Activated naive CD4-positive, alpha-beta T cell treated with anti-CD3 and anti-CD28 coated beads for 36 hours (primary cell): ENCODE measurements at places on chromosomes 2 and 18. TPM values are rescaled to one million over a fixed set of nuclear protein-coding genes. Genes with fewer than 3 reads are reported as not detected.

- no peaks in the 10 kb centered on the region for H3K36me3 ChIP-seq
- H3K27me3 ChIP-seq, result peaks cover 5% of the 10 kb centered on the region
- H3K27ac ChIP-seq, result no peak overlapping the region
Observed at GRCh38 chr2:179655627-179656026, 205.8 kb downstream of the ZNF385B start.

- no peaks in the 10 kb centered on the region for H3K36me3 ChIP-seq
- H3K4me1 ChIP-seq, result peaks cover 19% of the 10 kb centered on the region
- H3K4me3 ChIP-seq, result no peak overlapping the region
- H3K27me3 ChIP-seq, result no peaks in the 10 kb centered on the region
- DNase-seq, result no peak
Observed at GRCh38 chr2:12536976-12537375, 179.8 kb upstream of the TRIB2 start.

- H3K4me3 ChIP-seq, result no peak overlapping the region
- H3K27ac ChIP-seq, result no peak overlapping the region
- peaks cover 7% of the 10 kb centered on the region for H3K4me1 ChIP-seq
- DNase-seq, result no peak
- peaks cover 27% of the 10 kb centered on the region for H3K27me3 ChIP-seq
Observed at GRCh38 chr2:190178066-190178722, 115.7 kb upstream of the MSTN start.

GRCh38 chr18:71471963-71472725 is 1072.0 kb downstream of the CBLN2 start:
- no peak for DNase-seq
- no peak overlapping the region for H3K27ac ChIP-seq
- no peak overlapping the region for H3K4me3 ChIP-seq
- no peaks in the 10 kb centered on the region for H3K36me3 ChIP-seq
- no peaks in the 10 kb centered on the region for H3K27me3 ChIP-seq

- H3K27me3 ChIP-seq, result peaks cover 51% of the 10 kb centered on the region
- H3K36me3 ChIP-seq, result no peaks in the 10 kb centered on the region
- DNase-seq, result no peak
- H3K4me3 ChIP-seq, result peak within 1 kb of the TSS; percentile 37
Observed at GRCh38 chr18:69400253-69400975, at the start of gene DOK6. Gene DOK6, plus strand, starts transcription at chr18:69400888.

- peaks cover 48% of the 10 kb centered on the region for H3K4me1 ChIP-seq
- H3K27ac ChIP-seq, result peak overlapping the region; percentile 96
- peak overlapping the region; percentile 96 for H3K4me3 ChIP-seq
- peak; percentile 49 for DNase-seq
Observed at GRCh38 chr2:96144481-96145035, 682 bp downstream of the DUSP2 start.

DNA sequence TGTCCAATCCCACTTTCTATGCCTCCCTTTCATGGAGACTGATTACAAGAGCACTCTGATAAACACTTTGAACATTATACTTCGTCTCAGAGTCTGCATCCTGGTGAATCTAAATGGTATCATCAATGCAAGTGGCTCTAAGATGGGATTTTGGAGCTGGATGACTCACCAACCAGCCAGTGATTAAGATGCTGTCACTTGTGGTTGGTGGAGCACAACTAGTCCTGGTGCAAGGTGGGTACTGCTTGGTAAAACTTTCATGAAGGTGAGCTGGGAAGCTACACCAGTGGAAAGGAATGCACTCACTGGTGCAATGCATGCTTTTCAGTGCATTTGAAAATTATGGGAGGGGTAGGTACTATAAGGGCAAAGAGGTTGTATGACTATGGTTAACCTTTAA is 137.7 kb upstream of the TRIB2 start:
- H3K27ac ChIP-seq, result no peak overlapping the region
- H3K4me3 ChIP-seq, result no peak overlapping the region
- H3K4me1 ChIP-seq, result no peaks in the 10 kb centered on the region
- peak; percentile 9 for DNase-seq
- H3K27me3 ChIP-seq, result no peaks in the 10 kb centered on the region

DNA sequence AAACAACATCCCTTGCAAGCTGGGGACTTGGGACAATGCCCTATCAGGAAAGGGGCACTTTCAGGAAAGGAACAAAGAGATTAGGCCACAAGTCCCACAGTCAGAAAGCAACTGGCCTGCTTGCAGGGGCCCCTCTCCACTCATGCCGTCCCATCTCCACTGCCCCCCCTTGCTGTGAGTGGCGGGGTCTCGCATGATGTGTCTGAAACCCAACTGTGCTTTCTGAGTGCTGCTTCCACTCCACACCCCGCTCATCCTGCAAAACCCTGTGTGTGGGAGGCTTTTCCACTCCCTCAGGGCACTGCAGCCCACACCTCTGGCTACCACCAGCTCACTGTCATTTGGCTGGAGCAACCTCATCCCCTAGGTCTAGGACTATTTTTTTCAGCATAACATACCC is 7.9 kb downstream of the HS6ST1 start:
- H3K27ac ChIP-seq, result no peak overlapping the region
- peaks cover 7% of the 10 kb centered on the region for H3K36me3 ChIP-seq
- H3K4me1 ChIP-seq, result peaks cover 35% of the 10 kb centered on the region

DNA sequence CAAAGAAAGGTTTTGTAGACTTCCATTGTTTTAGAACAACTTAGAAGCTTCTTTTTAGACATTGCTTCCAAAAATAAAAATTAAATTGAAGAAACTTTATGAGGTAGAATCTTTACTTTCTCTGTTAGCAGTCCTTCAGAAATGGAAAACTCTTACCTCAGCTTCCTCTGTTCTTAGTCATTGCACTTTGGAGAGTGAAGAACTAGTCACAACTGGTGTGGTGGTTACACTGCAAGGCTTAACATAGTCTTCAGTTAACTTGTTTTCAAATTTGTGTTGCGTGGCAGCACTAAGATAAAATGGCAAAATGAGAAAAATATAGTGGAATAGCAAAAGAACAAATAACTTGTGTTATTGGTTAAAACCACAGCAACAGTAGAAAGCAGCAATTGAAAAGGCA is 332.6 kb downstream of the KIAA1328 start:
- H3K27ac ChIP-seq, result no peak overlapping the region
- H3K27me3 ChIP-seq, result no peaks in the 10 kb centered on the region
- H3K4me3 ChIP-seq, result no peak overlapping the region
- no peak for DNase-seq

- no peaks in the 10 kb centered on the region for H3K4me1 ChIP-seq
- peaks cover 8% of the 10 kb centered on the region for H3K27me3 ChIP-seq
Observed at GRCh38 chr18:31595121-31595771, 3.6 kb downstream of the TTR start.

GRCh38 chr2:119680457-119681202 is 1.6 kb downstream of the TMEM177 start:
- peaks cover 19% of the 10 kb centered on the region for H3K36me3 ChIP-seq
- no peak for DNase-seq
- H3K27ac ChIP-seq, result no peak overlapping the region
- H3K27me3 ChIP-seq, result no peaks in the 10 kb centered on the region
- H3K4me3 ChIP-seq, result peak overlapping the region; percentile 81

DNA sequence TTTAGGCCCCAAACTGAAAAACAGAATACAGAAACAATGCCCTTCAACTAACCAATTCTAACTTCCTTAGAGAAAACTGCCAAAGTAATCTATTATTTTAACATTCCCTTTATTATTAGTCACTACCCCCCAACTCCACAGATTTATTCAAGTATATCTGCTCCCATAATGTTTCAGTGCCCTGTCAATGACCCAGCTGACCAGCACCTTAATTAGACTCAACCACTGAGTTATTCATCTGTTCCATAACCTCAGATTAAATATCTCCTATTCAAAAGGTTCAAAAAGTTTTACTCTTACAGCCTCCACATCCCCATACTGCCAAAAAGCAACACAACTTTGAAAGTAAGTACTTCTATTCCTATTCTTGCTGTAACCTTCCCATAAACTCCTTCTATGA is 202.4 kb downstream of the EXOC6B start:
- no peaks in the 10 kb centered on the region for H3K4me1 ChIP-seq
- no peak for DNase-seq
- H3K36me3 ChIP-seq, result peaks cover 4% of the 10 kb centered on the region
- H3K27ac ChIP-seq, result no peak overlapping the region
- no peaks in the 10 kb centered on the region for H3K27me3 ChIP-seq

- H3K27ac ChIP-seq, result no peak overlapping the region
- no peaks in the 10 kb centered on the region for H3K4me1 ChIP-seq
- DNase-seq, result no peak
- H3K36me3 ChIP-seq, result no peaks in the 10 kb centered on the region
- no peak overlapping the region for H3K4me3 ChIP-seq
Observed at GRCh38 chr2:234919711-234920110, 32.1 kb upstream of the SH3BP4 start.

DNA sequence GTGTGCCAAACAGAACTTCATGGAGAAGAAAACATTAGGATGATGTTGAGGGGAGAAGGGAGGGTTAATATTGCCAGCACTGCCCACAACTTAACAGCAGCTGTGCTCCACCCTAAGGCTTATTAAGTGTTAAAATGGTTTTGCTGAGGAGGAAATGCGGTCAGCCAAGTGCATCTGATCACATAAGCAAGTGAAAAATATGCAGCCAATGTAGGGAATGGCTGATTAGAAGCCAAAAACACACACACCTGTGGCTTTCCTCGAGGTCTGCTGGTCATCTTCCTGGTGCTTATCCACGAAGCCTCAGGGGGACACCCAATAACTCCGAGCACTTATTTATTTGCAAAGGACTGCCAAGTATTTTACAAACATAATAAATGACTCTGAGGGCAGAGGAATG is 66.3 kb upstream of the GPR45 start:
- H3K36me3 ChIP-seq, result no peaks in the 10 kb centered on the region
- no peak overlapping the region for H3K27ac ChIP-seq
- DNase-seq, result no peak
- H3K4me1 ChIP-seq, result no peaks in the 10 kb centered on the region

DNA sequence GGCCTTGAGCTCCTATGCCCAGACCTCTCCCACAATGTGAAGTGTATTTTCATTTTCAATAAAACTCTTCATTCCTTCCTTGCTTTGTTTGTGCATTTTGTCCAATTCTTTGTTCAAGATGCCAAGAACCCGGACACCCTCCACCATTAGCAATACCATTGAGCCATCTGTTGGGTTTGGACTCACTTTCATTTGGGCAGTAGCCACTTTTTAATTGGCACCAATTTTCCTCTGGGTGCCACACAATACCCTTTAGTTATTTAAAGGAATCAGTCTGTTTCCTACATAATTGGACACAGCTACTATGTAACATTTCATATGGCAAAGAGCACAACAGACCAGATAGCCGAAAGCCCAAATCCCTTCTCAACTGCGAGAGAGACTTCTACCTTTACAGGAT is 22.5 kb upstream of the SLC35G4 start:
- H3K4me1 ChIP-seq, result peaks cover 13% of the 10 kb centered on the region
- no peak overlapping the region for H3K4me3 ChIP-seq
- no peaks in the 10 kb centered on the region for H3K36me3 ChIP-seq
- DNase-seq, result no peak
- H3K27ac ChIP-seq, result no peak overlapping the region
- H3K27me3 ChIP-seq, result no peaks in the 10 kb centered on the region

GRCh38 chr2:238915596-238915995 is 67.7 kb downstream of the TWIST2 start:
- H3K27ac ChIP-seq, result no peak overlapping the region
- H3K4me1 ChIP-seq, result no peaks in the 10 kb centered on the region
- H3K36me3 ChIP-seq, result no peaks in the 10 kb centered on the region
- H3K4me3 ChIP-seq, result no peak overlapping the region

DNA sequence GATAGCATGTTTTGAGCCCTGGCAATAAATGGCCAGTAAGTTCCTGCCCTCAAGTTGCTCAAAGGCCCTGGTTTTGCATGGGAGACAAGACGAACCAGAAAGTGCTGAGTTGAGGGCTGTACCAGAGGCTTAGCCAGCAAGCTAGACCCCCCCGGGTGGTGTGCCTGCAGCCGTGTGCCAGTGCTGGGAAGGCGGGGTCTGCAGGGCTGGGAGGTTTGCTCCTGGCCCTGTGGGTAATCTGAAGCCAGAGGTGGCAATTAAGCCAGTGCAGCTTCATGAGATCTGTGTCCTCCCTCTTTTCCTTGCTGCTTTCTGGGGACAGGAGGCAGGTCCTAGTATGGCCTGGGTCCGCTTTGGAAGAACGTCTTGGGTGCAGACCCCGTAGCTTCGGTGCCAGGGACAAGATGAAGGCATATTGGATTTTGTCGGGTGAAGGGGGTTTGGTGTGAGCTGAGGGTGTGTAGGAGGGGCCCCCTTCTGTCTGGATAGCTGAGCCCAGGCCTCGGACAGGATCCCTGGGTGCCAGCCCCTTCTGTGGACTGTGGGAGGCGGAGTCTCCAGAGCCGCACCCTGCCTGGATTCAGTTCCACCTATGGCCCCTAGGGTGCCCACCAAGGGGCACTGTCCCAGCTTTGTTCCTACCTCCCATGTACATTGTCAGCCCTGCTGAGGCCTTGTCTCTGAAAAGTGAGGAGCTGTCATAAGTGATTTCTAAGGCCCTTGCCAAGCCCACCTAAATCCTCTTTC is 15.6 kb downstream of the ATOH8 start:
- peaks cover 40% of the 10 kb centered on the region for H3K27me3 ChIP-seq
- H3K36me3 ChIP-seq, result no peaks in the 10 kb centered on the region
- no peak overlapping the region for H3K4me3 ChIP-seq
- H3K4me1 ChIP-seq, result peaks cover 2% of the 10 kb centered on the region

DNA sequence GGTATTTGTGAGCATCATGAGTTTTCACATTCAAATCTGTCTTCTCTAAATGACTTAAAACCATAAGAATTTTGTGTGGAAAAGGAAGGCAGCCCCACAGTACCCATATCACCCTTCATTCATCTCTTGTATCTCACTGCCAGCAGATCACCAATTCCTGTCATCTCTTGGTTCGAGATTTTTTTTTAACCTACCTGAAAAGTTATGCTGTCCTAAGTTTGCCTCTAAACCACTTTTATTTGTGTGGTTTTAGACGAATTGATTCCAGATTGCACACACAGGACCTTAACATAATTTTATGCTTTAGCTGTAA is 32.0 kb downstream of the ABCG5 start:
- H3K4me3 ChIP-seq, result no peak overlapping the region
- H3K27ac ChIP-seq, result no peak overlapping the region
- no peaks in the 10 kb centered on the region for H3K27me3 ChIP-seq
- DNase-seq, result no peak
- no peaks in the 10 kb centered on the region for H3K4me1 ChIP-seq
- peaks cover 3% of the 10 kb centered on the region for H3K36me3 ChIP-seq

The DSEL gene
- total RNA-seq, result 0.10 TPM

The LCT gene
- total RNA-seq, result 0.05 TPM

The ZNF804A gene
- total RNA-seq, result not detected

The BOK gene
- total RNA-seq, result not detected

The VIT gene
- total RNA-seq, result not detected

The NEU4 gene
- total RNA-seq, result not detected
